Left ventricle myocardium superior (tissue), 1 donor: ENCODE measurements at places on chromosomes 3 and 15. TPM values are rescaled to one million over a fixed set of nuclear protein-coding genes. Genes with fewer than 3 reads are reported as not detected.

DNA sequence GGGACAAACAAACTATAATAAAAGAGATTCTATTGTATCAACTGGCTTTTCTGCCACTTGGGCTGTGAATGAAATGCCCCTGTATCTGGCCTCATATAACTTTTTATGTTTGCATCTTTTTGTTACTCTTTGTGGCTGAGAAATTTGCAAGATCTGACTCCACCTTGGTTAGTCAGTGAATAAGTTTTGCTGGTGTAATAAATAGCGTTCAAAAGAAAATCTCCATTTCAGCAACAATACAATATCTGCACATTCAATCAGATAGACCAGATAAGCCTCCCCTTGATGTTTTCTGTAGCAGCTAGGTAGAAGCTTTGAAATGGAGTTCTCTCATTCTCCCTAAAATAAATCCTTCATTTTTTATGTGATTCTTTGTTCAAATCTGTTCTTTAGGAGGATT lies 12.0 kb downstream of the TRAT1 start:
- DNase-seq: no peak

- no peak for DNase-seq
These were observed 18.1 kb upstream of the ATP1B3 start for GRCh38 chr3:141858312-141858711.

GRCh38 chr3:17469520-17469919 lies 272.9 kb downstream of the TBC1D5 start:
- no peak for DNase-seq

DNA sequence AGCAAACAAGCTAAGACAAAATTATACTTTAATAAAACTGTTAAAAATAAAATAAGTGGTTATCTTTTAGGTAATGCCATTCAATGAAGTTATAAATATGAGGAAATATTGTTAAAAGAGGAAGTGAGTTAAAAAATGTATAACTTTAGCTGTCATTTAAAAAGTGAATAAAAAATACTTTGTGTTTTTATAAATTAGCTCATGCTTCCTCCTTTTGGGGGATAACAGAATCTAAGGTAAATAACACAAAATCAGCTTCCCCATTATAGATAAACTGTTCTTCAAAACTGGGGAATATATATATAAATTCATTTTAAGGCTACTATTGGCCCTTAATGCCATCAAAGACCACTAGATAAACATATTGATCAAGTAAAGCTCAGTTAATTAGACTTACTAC lies 113.7 kb upstream of the AADACL2 start:
- no peak for DNase-seq

DNA sequence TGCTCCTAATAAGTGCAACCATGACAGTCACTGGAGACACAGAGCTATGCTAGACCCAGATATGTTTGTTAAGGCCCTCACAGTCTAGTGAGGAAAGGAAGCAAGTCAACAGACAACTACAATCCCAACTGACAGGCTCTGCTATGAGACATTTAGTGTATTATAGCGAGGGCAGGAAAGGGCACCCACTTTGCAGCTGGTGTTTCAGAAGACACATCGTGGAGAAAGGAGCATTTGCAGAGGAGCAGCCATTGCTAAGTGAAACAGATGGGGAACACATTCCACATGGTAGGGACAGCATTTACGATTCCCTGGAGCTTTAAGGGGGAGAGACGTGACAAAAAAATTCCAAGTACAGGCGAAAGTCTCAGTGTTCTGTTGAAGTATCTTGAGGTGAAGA lies 685.6 kb downstream of the AGBL1 start:
- DNase-seq: no peak

DNA sequence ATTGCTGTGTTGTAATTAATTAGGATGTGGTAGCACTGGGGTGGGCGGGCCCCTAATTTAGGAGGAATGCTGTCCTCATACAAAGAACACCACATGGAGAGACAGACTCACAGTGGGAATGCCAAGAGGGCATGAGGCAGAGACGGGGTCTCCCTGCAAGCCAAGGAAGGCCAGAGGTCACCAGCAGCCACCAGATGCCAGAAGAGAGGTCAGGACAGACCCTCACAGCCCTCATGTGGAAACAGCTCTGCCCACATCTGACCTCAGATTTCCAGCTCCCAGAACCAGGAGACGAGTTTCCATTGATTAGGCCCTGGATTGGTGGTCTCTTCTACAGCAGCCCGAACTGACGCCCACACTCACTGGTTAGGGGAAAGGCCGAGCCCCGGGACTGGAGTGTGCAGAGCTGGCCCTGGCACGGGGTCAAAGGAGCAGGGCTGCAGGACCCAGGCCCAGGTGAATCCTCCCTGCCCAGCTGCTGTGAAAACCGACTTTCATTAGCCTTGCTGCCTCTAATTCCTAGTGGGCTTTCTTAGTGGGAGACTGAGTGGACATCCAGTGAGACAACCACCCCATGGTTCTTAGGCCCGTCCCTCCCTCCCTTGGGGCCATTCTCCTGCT lies 43.0 kb upstream of the SLC41A3 start:
- DNase-seq: peak; percentile 18

GRCh38 chr15:56901931-56902330 lies 16.5 kb upstream of the TCF12 start:
- DNase-seq: no peak

GRCh38 chr15:99416191-99417188 lies 149.3 kb upstream of the MEF2A start:
- peak; percentile 42 for DNase-seq

DNA sequence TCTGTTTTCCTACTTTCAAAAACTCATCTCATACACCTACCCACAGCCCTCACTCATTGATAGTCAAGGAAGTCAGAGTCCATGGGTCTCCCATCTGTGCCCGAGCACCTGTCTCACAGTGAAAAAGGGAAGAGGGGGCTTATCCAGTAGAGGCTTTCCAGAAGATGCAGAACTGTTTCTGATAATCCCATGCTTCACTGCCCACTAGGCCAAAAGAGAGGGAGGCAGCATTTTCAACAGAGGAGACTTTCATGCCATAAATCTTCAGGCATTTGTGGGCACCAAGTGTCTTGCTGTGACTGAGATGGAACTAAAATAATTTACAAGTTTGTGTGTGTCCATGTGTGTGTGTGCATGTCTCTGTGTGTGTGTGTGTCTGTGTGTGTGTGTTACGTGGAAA lies 117.9 kb upstream of the PHLDB2 start:
- no peak for DNase-seq

- DNase-seq: no peak
These were observed 71.3 kb downstream of the NUP210 start for GRCh38 chr3:13348661-13349396.

DNA sequence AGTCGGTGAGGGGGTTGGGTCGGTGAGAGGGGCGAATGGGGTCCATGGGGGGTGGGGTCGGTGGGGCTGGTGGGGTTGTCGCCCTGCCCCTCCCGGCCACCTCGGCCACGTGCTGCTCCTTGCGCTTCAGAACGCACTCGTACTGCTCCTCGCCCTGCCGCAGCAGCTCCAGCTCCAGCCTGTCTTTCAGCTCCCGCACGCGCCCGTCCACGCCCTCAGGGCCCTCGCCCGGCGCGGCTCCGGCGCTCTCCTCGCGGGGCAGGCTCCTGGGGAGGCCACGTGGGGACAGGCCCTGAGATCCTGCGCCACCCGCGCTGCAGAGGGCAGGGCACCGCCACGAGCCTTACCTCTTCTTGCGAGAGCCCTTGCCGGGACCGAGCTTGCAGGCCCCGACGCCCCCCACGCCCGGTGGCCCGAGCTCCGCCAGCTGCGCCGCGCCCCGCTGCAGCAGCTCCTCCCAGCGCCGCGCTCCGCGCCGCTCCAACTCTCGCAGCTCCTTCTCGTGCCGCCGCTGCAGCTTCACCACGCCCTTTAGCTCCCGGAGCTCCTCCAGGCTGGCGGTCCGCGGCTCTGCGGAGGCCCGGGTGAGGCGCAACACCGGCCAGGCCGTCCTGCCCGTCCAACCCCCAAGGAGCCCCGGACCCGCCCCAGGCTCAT lies 8.2 kb upstream of the ANKRD63 start:
- DNase-seq: peak; percentile 68

GRCh38 chr15:80991421-80991820 lies 1.8 kb upstream of the MESD start:
- DNase-seq: peak; percentile 58

DNA sequence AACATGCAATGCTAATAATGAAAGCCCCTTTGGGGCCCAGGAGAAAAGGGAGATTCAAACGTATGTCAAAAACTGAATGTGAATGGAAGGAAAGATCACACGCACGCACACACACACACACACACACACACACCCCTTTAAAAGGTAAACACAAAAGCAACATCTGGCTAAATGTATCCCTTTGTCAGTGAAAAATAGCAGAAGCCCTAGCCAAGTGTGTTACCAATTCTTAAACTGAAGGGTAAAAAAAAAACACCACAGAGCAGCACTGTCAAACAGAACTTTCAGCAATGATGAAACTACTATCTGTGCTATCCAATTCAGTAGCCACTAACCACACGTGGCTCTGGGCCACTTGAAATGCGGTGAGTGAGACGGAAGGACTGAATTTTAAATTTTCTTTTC lies 4.9 kb downstream of the RFTN1 start:
- DNase-seq: no peak

DNA sequence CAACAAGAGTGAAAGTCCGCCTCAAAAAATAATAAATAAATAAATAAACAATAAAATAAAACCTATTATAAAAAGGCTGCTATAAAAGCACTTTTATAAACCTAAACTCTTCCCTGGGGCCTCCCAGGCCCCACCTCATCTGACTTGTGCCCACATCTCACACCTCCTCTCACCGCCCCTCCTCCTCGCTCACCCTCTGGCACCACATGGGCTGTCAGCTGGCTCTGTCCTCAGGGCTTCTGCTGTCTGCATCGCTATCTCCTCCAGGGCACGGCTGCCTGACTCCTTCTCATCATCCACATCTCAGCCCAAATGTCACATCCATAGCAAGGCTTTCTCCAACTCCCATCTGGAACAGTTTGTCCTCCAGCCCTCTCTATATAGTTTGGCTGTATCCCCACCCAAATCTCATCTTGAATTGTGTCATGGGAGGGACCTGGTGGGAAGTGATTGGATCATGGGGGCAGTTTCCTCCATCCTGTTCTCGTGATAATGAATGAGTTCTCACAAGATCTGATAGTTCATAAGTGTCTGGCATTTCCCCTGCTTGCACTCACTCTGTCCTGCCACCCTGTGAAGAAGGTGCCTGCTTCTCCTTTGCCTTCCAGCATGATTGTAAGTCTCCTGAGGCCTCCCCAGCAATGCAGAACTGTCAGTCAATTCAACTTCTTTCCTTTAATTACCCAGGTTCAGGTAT lies 8.8 kb upstream of the SH3BP5 start:
- no peak for DNase-seq

DNA sequence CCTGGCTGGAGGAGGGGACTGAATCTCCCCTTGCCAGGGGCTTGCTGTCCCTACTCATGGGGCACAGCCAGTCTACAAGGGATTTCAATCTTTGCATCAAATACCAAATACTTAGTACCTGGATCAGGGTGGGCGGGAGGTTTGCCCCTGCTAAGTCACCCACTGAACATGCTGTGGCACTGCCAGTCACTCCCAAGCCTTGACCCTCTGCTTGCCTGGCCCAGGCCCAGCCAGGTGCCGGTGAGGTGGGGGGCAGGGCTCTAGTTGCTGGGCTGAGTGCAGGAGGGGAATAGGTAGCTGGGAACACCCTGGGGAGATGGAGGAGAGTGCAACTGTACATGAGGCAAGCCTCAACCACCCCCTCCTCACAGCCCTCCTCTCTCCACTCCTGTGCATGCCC lies 136.3 kb upstream of the LRTM1 start:
- DNase-seq: no peak

GRCh38 chr3:173078525-173078924 lies 62.5 kb downstream of the SPATA16 start:
- DNase-seq: no peak

DNA sequence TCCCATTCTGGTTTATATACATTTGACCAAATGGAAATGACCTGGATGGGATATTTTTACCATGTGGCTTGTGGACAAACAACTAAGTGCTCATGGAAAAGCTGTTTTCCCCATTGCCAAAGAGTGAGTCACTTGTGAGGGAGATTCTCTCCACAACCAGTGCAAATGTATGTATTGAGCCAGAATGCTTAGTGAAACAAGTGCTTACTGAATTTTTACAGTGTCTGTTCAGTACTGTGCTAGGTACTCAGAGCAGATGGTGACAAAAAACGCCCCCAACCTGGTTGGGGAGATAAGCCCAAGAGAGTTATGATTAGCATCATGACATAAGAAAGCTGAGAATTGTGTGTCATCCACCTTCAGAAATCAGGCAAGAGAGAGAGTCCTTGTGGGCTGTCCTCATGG lies 2.3 kb downstream of the CHP1 start:
- no peak for DNase-seq

DNA sequence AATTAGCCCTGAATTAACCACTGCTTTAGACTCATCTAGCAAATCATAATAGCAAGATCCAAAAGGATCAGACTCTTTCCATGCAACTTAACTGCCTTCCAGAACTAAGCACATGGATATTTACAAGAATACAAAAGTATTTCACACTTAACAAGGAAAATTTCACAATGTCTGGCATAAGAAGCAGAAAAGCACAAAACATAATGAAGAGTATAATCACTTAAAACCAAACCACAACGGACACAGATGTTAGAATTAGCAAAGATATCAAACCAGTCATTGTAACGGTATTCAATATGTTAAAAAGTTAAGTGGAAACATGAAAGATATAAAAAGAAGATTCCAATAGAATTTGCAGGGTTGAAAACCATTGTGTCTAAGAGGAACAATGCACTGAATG lies 51.5 kb upstream of the COL6A6 start:
- no peak for DNase-seq

GOLGA8R gene
- total RNA-seq: 5.2 TPM

ZMYND10 gene
- total RNA-seq: 0.07 TPM

ARNT2 gene
- 4.1 TPM for total RNA-seq

MCTP2 gene
- 2.1 TPM for total RNA-seq

CAMK2N2 gene
- total RNA-seq: not detected
